ENCODE measurements at places on chromosomes 5 and 9. TPM values are rescaled to one million over a fixed set of nuclear protein-coding genes. Genes with fewer than 3 reads are reported as not detected.

The RNF183 gene
- total RNA-seq = not detected

The GLRA1 gene
- total RNA-seq = not detected

The TPM2 gene
- 628 TPM for total RNA-seq

The SURF1 gene
- total RNA-seq = 40.9 TPM

The ABO gene
- total RNA-seq = not detected

The F12 gene
- total RNA-seq = 23.9 TPM

The ZNG1F gene
- total RNA-seq = 14.3 TPM

The SPINK6 gene
- not detected for total RNA-seq

The TMEM8B gene
- 1.8 TPM for total RNA-seq

The CTNND2 gene
- not detected for total RNA-seq

The ORM2 gene
- total RNA-seq = not detected

The ADRA1B gene
- 19.1 TPM for total RNA-seq

The NSG2 gene
- total RNA-seq = not detected

The SVEP1 gene
- total RNA-seq = 2.1 TPM

The INSL6 gene
- total RNA-seq = not detected

The LHX3 gene
- total RNA-seq = 0.14 TPM

The BASP1 gene
- 327 TPM for total RNA-seq

The SAXO1 gene
- total RNA-seq = not detected

The OTP gene
- total RNA-seq = 0.12 TPM

The CCDC192 gene
- total RNA-seq = not detected

The ST8SIA4 gene
- 0.22 TPM for total RNA-seq

The MYO10 gene
- total RNA-seq = 42.1 TPM

The HRH2 gene
- 0.46 TPM for total RNA-seq

The PCDHGA1 gene
- total RNA-seq = 0.30 TPM

The PFN3 gene
- total RNA-seq = not detected

The FYB1 gene
- 9.7 TPM for total RNA-seq

Measured in A549 treated with ZK216348 at 1 μM for 4 hours (cell line).